Activated T-helper 17 cell treated with anti-CD3 and anti-CD28 coated beads, Interleukin-2, amount 50 U/mL, for 72 hours (primary cell): ENCODE measurements at places on chromosomes 2 and 18.

GRCh38 chr2:621303-622099 lies 55.7 kb downstream of the TMEM18 start:
- ATAC-seq, result no peak
- H3K27me3 ChIP-seq, result peaks cover 5% of the 10 kb centered on the region
- H3K27ac ChIP-seq, result no peak overlapping the region
- no peaks in the 10 kb centered on the region for H3K4me1 ChIP-seq

DNA sequence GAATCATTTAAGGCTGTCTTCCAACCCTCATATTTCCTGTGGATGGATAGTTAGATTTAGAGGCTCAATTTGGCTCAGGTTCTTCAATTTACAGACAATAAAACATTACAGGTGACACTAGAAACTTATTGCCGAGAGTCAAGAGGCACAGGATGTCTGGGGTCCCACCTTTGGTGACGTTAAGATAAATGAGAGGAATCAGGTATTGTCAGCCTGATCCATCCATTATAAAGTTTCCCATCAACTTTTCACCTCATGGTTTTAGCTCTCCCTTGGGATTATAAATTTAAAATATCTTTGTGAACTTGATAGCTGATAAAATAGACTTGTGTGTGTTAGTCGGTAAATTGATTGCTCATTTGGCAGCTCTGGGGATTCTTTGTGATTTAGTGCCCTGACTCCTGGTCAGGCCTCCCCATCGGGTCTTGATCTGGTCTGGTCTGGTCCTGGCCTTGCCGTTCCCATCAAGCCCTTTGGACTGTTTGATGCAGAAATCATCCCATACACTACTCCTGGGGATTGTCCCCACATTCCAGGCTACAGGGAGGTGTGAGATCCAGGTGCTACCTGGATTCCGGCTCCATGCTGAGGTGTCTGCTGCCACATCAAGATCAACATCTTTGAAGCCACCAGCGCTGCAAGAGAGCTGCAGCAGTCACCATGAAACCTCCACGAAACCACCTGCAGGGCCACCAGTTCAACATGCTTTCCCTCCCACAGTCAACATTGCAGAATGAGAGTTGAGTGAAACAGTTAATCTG lies 130.9 kb downstream of the SH3BP4 start:
- no peaks in the 10 kb centered on the region for H3K4me1 ChIP-seq
- H3K4me3 ChIP-seq, result no peak overlapping the region
- peaks cover 4% of the 10 kb centered on the region for H3K27me3 ChIP-seq

DNA sequence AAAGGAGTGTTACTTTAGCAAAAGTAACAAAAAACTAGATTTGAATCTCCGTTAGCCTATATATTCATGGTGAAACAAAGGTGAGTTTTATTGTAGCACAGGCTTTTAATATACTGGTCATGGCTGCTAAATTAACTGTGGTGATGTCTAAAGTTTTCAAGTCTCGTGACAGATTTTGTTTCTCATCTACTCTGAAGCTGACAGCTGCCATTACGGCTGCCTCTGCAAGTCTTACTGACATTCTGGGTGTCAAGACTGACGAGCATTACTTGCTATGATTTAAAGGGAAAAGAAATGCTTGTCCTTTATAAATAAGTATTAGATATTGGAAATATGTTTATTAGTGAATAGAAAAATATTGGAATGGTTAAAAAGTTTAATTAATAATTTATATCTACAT lies 207.7 kb downstream of the DSEL start:
- H3K27ac ChIP-seq, result no peak overlapping the region
- peaks cover 3% of the 10 kb centered on the region for H3K27me3 ChIP-seq
- no peak overlapping the region for H3K4me3 ChIP-seq
- no peaks in the 10 kb centered on the region for H3K4me1 ChIP-seq

- H3K4me1 ChIP-seq, result peaks cover 67% of the 10 kb centered on the region
- H3K27me3 ChIP-seq, result no peaks in the 10 kb centered on the region
- H3K27ac ChIP-seq, result peak overlapping the region; percentile 91
- H3K4me3 ChIP-seq, result peak overlapping the region; percentile 63
Observed at GRCh38 chr2:30255466-30256408, 24.4 kb downstream of the LBH start.

GRCh38 chr2:6787376-6787775 lies 78.3 kb downstream of the CMPK2 start:
- H3K4me1 ChIP-seq, result no peaks in the 10 kb centered on the region
- H3K4me3 ChIP-seq, result no peak overlapping the region

GRCh38 chr18:76821875-76822505 lies 367 bp upstream of the ZNF236 start:
- peak; percentile 71 for ATAC-seq
- peaks cover 25% of the 10 kb centered on the region for H3K4me1 ChIP-seq
- H3K27ac ChIP-seq, result peak overlapping the region; percentile 91
- no peaks in the 10 kb centered on the region for H3K27me3 ChIP-seq

- no peak for ATAC-seq
- no peaks in the 10 kb centered on the region for H3K4me1 ChIP-seq
Observed at GRCh38 chr2:183606718-183607085, 482.5 kb downstream of the NUP35 start.

DNA sequence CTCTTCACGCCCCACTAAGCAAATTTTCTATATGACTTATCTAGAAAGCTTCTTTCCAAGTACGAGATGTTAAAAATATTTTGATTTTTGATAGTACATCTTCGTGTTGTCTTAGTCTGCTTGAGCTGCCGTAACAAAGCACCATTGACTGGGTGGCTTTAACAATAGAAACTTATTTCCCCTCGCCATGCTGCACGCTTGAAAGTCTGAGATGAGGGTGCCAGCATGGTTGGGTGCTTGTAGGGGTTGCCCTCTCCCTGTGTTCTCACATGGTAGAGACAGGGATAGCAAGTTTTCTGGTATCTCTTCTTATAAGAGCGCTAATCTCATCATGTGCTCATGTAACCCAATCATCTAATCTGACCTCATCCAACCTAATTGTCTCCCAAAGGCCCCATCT lies 106.2 kb downstream of the TANC1 start:
- H3K36me3 ChIP-seq, result no peaks in the 10 kb centered on the region
- no peak for ATAC-seq
- no peaks in the 10 kb centered on the region for H3K27me3 ChIP-seq
- no peak overlapping the region for H3K27ac ChIP-seq
- no peak overlapping the region for H3K4me3 ChIP-seq

DNA sequence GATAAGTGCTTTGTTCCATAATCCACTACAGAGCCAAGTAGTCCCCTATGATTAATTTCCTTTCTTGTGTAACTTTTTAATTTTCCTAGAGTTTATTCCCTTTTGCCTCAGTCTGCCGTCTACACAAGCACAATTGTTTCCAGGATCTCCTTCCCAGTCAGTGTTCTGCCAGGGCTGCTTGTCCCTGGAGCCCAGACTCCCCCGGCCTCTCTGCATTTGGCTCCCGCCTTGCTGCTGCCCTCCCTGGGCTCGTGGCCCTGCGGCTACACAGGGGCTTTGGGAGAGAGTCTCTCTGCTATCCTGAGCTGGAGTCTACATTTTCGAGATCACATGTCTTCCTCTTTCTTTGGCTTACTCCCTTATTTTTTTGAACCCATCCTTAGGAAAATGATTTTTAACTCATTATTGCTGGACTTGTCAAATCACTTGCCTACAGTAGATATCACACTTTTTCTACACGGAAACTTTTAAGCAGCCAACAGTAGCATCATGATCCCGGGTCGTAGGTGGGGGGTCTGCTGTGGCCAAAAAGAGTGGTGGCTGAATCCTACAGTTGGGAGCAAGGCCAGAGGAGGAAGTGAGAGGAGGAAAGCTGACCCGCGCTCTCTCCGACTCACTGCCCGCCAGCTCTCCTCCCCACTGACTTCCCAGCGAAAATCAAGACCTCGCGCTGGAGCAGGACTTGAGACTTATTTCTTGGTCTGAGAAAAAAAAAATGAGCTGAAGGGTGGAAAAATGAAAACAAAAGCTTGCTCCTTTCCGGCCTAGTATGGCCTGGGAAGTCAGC lies 9.4 kb downstream of the FBLN7 start:
- H3K4me1 ChIP-seq, result no peaks in the 10 kb centered on the region
- no peaks in the 10 kb centered on the region for H3K36me3 ChIP-seq
- H3K4me3 ChIP-seq, result no peak overlapping the region
- H3K27ac ChIP-seq, result no peak overlapping the region
- no peak for ATAC-seq

DNA sequence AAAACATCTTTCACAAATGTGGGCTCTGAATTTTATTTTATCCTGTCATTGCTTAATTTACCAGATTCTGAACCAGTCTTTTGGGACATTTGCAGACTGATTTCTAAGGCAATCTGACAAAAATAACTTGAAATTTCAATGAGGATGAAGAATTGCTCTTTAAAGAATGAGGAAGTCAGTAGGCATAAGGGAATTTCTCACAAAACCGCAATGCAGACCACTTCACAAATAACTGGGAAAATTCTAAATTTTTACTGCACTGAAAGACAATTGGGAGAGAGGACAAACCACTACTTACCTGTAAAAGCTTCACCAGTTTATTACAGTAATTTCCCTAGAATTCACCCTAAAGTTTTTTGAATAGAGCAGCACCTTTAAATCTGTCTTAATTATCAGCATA lies 736.3 kb downstream of the NRXN1 start:
- no peak overlapping the region for H3K27ac ChIP-seq
- no peak for ATAC-seq
- H3K27me3 ChIP-seq, result no peaks in the 10 kb centered on the region
- H3K4me3 ChIP-seq, result no peak overlapping the region
- no peaks in the 10 kb centered on the region for H3K4me1 ChIP-seq

DNA sequence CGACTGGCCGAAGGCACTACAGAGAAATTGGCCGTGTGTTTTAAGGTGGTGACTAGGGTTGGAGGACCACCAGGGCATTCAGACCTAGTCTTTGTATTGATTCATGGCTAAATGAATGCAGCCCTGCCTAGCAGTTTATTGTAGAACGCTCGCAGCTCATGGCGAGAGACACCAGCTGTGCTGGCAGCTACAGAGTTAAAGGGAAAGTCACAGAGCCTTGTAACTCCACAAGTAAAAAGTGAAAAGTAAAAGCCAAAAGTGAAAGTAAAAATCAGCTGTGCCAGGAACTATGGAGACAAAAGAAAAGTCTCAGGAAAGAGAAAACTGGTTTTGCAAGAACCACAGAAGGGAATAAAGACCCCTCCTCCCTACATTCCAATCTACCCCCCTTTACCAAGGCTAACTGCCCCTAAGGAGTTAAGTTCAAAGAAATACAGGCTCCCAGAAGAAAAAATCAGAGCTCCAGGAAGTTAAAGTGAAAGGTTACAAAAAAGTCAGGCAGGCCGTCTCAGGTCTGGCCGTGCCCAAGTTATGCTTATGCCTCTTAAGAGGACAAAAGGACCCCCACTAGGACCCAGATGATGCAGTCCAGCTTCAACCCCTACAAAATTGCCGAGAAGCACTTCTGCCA lies 46.4 kb upstream of the SELENOI start:
- H3K36me3 ChIP-seq, result no peaks in the 10 kb centered on the region
- H3K27ac ChIP-seq, result no peak overlapping the region
- no peak overlapping the region for H3K4me3 ChIP-seq
- no peaks in the 10 kb centered on the region for H3K27me3 ChIP-seq
- peak; percentile 52 for ATAC-seq
- H3K4me1 ChIP-seq, result no peaks in the 10 kb centered on the region

GRCh38 chr2:239461291-239462190 lies 60.7 kb upstream of the HDAC4 start:
- H3K4me1 ChIP-seq, result no peaks in the 10 kb centered on the region
- no peak for ATAC-seq
- H3K4me3 ChIP-seq, result no peak overlapping the region
- no peak overlapping the region for H3K27ac ChIP-seq
- no peaks in the 10 kb centered on the region for H3K36me3 ChIP-seq

- no peaks in the 10 kb centered on the region for H3K36me3 ChIP-seq
- H3K4me1 ChIP-seq, result no peaks in the 10 kb centered on the region
- H3K4me3 ChIP-seq, result no peak overlapping the region
- no peak overlapping the region for H3K27ac ChIP-seq
- ATAC-seq, result no peak
Observed at GRCh38 chr2:163697846-163698637, 37.8 kb downstream of the FIGN start.

- H3K4me3 ChIP-seq, result no peak overlapping the region
- H3K27ac ChIP-seq, result no peak overlapping the region
- no peak for ATAC-seq
- no peaks in the 10 kb centered on the region for H3K27me3 ChIP-seq
- no peaks in the 10 kb centered on the region for H3K36me3 ChIP-seq
Observed at GRCh38 chr2:185456517-185456916, 282.1 kb upstream of the FSIP2 start.

GRCh38 chr2:30504731-30505130 lies 57.7 kb downstream of the LCLAT1 start:
- H3K27ac ChIP-seq, result peak overlapping the region; percentile 87
- no peak for ATAC-seq
- no peaks in the 10 kb centered on the region for H3K36me3 ChIP-seq
- H3K4me3 ChIP-seq, result peak overlapping the region; percentile 7
- H3K4me1 ChIP-seq, result peaks cover 32% of the 10 kb centered on the region

DNA sequence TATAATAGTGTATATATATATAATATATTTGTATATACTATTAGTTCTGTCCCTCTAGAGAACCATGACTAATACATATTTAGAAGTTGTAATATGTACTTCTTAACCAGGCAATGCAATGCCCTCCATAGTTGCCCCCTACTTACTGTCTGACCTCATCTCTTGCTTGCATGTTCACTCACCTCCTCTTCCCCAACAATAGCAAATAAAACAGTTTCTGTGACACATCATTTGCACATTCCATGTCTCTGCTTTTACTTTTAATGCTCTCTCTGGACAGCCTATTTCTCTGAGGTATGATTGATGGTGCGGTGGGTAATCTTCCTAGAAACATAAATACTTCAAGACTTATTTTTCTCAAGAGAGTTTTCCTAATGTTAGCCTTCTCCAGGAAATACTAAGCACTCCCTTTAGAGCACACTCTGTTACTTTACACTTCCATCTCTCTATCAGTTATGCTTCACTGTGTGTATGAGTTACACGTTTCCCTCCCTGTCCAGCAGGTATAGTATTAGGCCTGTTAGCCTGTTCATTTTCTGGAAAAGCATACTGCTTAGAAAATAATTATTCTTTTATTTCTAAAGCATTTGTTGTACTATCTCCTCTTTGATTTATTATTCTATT lies 295.6 kb upstream of the LRATD1 start:
- no peaks in the 10 kb centered on the region for H3K4me1 ChIP-seq
- ATAC-seq, result no peak
- no peak overlapping the region for H3K27ac ChIP-seq

GRCh38 chr18:79368681-79369080 lies 27.0 kb upstream of the NFATC1 start:
- H3K27ac ChIP-seq, result peak overlapping the region; percentile 68
- ATAC-seq, result no peak
- no peaks in the 10 kb centered on the region for H3K27me3 ChIP-seq
- H3K36me3 ChIP-seq, result peaks cover 1% of the 10 kb centered on the region
- no peak overlapping the region for H3K4me3 ChIP-seq
- H3K4me1 ChIP-seq, result peaks cover 20% of the 10 kb centered on the region

DNA sequence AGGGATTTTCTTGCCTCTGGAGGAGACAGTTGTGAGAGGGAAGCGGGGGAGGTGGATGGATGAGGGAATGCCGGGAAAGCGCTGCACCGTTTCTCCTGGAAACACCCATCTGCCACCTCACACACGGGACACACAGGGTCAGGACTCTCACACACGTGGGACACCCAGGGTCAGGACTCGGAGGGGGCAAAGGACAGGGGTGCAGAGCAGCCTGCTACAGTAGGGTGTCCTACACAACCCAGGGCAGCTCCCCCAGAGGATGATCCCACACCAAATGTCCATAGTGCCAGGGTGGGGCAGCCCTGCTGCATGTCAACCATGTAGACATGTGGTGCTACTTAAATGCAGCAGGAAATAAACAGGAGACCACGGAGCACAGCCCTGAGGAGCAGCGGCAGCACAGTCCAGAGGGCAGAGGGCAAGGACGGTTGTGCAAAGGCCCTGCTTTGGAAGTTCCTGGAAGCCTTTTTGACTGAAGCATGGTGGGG lies 5.1 kb downstream of the RAMP1 start:
- no peak overlapping the region for H3K27ac ChIP-seq
- ATAC-seq, result no peak
- H3K4me1 ChIP-seq, result peaks cover 12% of the 10 kb centered on the region
- H3K36me3 ChIP-seq, result no peaks in the 10 kb centered on the region
